ENCODE measurements at places on chromosomes 12 and 14.

- DNase-seq: no peak
These were observed 986 bp upstream of the NTF3 start for GRCh38 chr12:5430641-5431603.

DNA sequence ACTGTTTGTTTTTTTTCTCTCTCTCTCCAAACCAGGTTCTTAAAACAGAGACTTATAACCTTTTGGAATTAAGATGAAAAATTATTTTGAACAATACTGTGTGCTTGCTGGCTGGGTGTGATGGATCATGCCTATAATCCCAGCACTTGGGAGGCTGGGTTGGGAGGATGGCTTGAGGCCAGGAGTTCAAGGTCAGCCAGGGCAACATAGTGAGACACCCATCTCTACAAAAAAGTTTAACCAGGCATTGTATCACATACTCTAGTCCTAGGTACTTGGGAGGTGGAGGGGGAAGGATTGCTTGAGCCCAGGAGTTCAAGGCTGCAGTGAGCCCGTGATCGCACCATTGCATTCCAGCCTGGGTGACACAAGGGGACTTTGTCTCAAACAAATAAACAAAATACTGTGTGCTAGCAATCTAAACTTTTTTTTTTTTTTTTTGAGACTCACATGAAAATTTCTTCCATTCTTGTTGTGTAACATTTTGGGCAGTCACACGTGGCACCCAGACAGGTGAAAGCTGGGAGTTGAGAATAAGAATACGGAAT, 379.6 kb downstream of the ETNK1 start:
- DNase-seq: no peak

DNA sequence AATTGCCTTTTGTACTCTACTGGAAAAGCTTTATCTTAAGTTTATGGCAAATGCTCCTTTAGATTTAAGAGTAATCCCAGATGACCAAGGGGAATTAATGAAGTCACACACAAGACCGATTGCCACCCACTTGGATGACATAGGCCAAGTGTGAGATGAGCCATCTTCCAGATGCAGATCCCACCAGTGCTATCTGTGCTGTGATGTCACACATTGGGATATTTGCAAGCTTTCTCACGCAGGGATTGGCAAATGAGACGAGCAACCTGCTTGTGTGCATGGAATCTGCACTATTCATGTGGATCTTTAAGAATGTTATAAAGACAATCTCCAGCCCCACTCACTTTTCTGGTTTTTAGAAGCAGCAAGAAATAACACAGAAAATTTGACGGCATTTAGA, 602.1 kb upstream of the TMEM132C start:
- DNase-seq: no peak

DNA sequence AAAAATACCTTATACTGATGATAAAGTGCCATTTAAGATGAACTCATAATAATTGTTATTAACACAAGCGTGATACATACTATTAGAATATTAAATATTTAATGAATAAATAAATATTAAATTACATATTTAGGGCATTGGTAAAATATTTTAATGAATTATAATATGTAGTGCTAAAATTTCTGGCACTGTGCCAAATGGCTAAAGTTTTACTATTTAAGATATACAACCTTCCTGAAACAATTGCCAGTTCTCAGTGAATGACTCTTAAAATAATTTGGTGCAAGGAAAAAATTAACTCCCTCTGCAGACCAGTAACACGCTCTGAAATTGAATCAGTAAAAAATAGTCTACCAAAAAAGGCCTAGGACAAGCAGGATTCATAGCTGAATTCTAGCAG, 428.9 kb upstream of the ATXN7L3B start:
- DNase-seq: no peak

DNA sequence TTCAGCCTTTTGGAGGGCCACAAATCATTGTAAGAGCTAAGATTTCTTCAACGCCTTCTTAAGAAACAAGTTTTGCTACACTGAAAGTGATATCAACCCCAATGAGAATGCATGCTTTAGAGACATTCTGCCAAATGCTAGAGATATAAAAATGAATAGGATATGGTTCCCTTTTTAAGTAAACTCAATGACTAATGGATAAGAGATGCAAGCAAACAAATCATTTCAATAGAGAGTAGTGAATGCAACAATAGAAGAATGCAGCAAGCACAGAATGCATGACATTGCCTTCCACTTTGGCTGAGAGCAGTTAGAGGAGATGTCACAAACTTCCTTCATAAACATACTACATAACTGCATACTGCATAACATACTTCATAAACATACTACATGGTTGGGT, 116.4 kb downstream of the PDZRN4 start:
- DNase-seq: no peak
